ENCODE measurements at places on chromosomes 5 and 9.
A peak's percentile ranks its signal among the peaks of the same experiment; 100 is the strongest.

DNA sequence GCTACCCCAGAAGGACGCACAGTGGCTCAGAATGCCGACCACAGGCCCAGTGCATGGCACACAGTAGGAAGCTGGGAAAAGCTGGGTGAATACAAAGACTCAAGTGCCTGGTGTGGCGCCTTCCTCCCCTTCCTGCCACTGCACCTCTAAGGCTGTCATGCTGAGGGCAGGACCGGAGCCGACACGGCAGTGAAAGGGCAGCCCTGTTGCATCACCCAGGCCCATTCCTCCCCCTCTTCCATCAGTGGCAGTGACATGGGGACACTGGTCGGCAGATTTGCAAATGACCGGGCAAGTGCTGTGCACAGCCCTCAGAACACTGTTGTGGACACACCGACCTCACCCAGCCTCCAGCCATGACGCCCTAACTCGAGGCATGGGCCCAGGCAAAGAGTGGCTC, 84.0 kb downstream of the STK10 start:
- peaks cover 15% of the 10 kb centered on the region for H3K4me1 ChIP-seq
- no peak overlapping the region for H3K4me3 ChIP-seq
- H3K36me3 ChIP-seq = peaks cover 13% of the 10 kb centered on the region
- DNase-seq = no peak

DNA sequence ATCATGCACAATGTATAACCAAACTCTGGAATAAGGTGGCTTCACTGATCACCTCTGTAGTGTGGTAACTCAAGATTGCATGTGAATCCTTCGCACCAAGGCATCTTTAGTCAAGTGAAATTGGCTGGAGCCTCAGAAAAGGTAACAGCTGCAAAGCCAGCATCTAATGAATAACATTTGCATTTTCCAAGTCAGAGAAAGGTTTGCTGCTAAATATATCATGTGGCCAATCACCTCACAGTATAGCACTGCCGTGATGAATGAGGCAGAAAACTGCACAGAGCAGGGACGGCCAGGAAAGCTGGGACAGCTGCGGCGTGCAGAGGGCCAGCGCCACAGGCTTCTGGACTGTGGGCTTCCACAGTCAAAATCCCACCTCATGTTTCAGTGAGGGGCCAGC, 18.5 kb downstream of the MRPS27 start:
- peaks cover 39% of the 10 kb centered on the region for H3K4me1 ChIP-seq
- no peak overlapping the region for H3K4me3 ChIP-seq
- peaks cover 37% of the 10 kb centered on the region for H3K36me3 ChIP-seq
- H3K27me3 ChIP-seq = no peaks in the 10 kb centered on the region

- no peaks in the 10 kb centered on the region for H3K36me3 ChIP-seq
- no peaks in the 10 kb centered on the region for H3K4me1 ChIP-seq
- no peak overlapping the region for H3K27ac ChIP-seq
- H3K27me3 ChIP-seq = no peaks in the 10 kb centered on the region
Measured at GRCh38 chr9:13144166-13144775, 135.2 kb downstream of the MPDZ start.

GRCh38 chr5:158857976-158858375, 241.7 kb downstream of the EBF1 start:
- no peak overlapping the region for H3K27ac ChIP-seq
- no peak overlapping the region for H3K4me3 ChIP-seq
- no peaks in the 10 kb centered on the region for H3K36me3 ChIP-seq
- H3K4me1 ChIP-seq = peaks cover 42% of the 10 kb centered on the region
- H3K27me3 ChIP-seq = no peaks in the 10 kb centered on the region

DNA sequence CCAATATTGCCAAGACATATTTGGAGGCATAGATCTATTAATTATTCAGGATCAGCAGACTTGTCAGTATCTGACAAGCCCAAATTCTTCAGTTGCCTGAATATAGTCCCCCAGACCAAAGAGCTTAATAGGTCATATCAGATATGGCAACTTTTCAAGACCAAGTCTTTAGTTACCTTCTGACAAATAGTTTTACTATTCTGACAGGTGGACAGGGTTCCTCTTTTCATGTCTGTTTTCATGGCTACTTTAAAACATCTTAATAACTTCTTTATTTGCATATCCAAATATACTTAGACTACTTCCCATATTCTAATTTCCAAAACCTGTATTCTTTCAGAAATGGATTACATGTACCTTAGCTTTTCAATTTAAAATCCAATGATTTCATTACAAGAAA, 65.4 kb downstream of the AUH start:
- no peak for DNase-seq
- H3K4me1 ChIP-seq = no peaks in the 10 kb centered on the region
- H3K27ac ChIP-seq = no peak overlapping the region
- H3K36me3 ChIP-seq = peaks cover 37% of the 10 kb centered on the region
- H3K4me3 ChIP-seq = no peak overlapping the region
- no peaks in the 10 kb centered on the region for H3K27me3 ChIP-seq

DNA sequence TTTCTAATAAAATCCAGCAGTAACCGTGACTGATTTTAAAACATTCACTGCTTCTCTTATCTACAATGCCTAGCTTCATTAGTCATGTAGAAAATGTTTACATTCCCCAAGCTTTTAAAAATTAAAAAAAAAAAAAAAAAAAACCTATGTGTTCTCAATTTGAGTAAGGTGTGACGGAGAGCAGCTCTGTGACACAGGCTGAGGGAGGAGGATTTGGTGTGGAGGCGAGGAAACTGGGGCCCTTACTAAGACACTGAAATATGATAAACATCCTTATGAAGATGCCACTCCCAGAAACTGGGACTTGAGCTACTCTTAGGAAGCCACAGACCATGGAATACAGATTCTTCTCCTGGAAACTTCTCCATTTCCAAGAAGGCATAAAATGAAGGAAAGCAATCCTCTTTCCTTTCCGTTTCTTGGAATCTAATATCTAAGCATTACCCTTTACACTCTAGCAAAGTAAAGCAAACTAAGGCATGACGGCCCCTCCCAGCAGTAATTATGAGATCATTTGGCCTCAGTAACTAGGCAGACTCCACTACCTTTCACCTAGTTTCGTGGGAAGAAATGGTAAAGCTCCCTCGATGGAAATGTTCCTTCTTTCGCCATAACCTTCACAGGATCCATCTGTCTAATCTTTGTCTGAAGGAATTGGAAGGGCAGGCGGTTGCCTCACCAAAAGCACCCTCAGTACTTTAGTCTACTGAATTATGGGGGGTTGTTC, 23.5 kb downstream of the GRAMD2B start:
- DNase-seq = peak; percentile 88
- peak overlapping the region; percentile 7 for H3K4me3 ChIP-seq

Data from activated naive CD4-positive, alpha-beta T cell treated with anti-CD3 and anti-CD28 coated beads for 36 hours (primary cell).